ENCODE measurements at places on chromosomes 3 and 15. TPM values are rescaled to one million over a fixed set of nuclear protein-coding genes. Genes with fewer than 3 reads are reported as not detected.

DNA sequence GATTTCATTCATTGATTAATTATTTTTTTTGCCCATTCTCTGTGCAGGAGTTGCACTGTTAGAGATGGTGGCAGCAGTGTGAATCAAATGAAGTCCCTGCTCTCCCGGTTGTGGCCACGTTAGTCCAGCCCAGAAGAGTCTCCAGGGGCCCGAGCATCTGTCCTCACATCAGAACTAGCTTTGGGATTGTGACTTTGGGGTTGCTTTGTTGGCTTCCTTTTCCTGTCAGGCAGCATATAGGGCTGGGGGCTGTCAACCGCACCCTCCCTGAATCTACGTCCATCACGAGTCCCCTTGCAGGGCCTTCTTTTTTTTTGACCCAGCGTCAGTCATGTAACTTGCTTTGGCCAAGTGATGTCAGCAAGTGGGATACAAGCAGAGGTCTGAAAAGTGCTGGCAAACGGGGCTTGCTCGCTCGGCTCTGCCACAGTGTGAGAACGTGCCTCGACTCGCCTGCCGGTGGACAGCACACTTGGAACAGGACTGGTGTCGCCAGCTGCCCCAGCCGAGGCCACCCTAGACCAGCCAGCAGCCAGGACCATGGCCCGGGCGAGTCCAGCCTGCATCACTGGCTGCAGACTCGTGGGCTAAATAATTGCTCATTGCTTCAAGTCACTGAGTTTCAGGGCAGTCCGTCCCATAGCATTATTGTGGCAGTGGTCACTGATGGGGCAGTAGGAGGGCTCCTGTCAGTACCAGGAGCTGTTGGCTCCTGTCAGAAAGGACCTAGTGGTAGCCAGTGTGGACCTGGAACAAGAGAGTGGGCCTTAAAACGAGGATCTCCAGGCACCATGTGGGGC is 151.6 kb upstream of the MEF2A start:
- DNase-seq: no peak
- H3K4me3 ChIP-seq: no peak overlapping the region
- H3K27ac ChIP-seq: no peak overlapping the region
- H3K4me1 ChIP-seq: peaks cover 5% of the 10 kb centered on the region
- no peaks in the 10 kb centered on the region for H3K36me3 ChIP-seq

GRCh38 chr15:75947092-75947491 is 43.4 kb downstream of the FBXO22 start:
- H3K4me3 ChIP-seq: no peak overlapping the region
- H3K27me3 ChIP-seq: peaks cover 8% of the 10 kb centered on the region
- no peak for DNase-seq
- no peaks in the 10 kb centered on the region for H3K36me3 ChIP-seq
- no peaks in the 10 kb centered on the region for H3K4me1 ChIP-seq

The EAF1 gene
- 19.5 TPM for total RNA-seq

The DNAH1 gene
- total RNA-seq: 9.4 TPM
